NCI-H1694 (cell line): ENCODE measurements at places on chromosomes 12 and 14.

DNA sequence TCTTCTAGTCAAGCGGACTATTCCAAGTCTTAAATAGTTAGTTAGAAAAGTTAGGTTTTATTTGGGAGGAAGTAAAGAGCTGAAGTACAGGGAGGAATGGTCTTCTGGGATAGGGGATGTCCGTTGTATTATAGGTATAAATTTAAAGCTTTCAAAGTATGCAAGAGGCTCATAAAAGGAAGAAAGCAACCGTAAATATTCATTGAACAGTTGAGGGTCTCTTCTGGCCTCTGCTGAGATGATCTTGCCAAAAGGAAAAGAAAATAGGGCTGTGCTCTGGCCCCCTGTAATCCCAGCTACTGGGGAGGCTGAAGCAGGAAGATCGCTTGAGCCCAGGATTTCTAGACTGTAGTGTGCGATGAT is 377 bp upstream of the TIMELESS start:
- DNase-seq, result no peak

DNA sequence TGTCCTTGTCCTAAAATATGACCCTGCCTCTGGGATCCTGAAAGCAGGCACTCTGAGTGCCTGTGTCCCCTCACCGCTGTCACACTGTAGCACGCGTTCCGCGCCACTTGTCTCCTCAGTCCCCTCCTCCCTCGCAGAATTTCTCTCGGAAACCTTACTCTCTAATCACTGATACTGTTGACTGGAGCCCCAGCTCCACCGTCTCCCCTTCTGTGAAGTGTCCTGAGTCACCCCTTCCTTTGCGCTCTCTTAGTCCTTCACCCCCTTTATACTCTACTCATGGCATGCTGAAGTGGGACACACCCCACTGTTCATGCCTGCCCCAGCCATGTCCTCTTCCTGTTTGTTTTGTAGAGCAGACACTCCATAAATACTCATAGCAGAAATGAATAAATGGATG is 104.7 kb downstream of the ZNF664 start:
- no peak for DNase-seq

DNA sequence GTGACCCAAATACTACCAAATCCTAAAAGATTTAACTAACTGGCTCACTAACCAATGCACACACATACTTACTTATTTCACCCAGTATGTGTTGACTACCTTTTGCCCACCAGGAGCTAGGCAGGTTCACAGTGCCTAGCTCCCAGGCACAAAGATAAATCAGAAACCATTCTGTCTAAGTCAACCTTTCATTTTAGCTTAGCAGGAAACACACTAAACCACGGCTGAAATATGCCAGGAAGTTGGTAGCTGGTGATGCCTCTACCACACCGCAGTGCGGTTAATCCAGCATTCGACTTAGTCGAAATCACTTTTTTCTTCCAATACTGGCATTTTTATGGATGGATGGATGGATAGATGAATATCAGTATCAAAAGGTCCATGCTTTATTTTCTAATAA is 597.7 kb downstream of the DIO2 start:
- DNase-seq, result no peak

- DNase-seq, result no peak
These were observed 166.6 kb downstream of the PIWIL1 start for GRCh38 chr12:130504110-130504839.

GRCh38 chr12:4489556-4489955 is 43.9 kb upstream of the FGF6 start:
- no peak for DNase-seq

GRCh38 chr12:40792792-40793386 is 100.7 kb downstream of the CNTN1 start:
- no peak for DNase-seq

- no peak for DNase-seq
These were observed 66.0 kb upstream of the DDX11 start for GRCh38 chr12:31007636-31008175.

- DNase-seq, result no peak
These were observed 184.4 kb upstream of the SLC38A2 start for GRCh38 chr12:46556819-46557524.

- no peak for DNase-seq
These were observed 23.3 kb downstream of the OR10G3 start for GRCh38 chr14:21556378-21557083.

DNA sequence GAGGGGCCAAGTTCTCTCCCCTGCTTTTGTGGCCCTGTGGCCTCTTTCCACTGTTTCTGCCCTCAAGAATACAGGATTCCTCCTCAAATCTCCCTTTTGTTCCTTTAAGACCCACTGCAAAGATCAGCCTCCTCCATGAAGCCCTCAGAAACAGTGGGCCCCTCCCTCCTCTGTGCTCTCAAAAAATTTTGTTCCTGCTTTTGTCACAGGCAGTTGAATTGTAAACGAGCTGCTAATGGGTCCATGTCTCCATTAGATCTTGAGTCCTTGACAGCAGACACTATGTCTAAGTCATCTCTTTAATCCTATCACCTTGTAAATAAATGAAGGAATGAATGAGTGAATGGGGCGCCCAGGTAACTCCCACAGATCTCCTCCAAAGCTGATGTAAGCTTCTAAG is 175.2 kb downstream of the ESRRB start:
- DNase-seq, result no peak

DNA sequence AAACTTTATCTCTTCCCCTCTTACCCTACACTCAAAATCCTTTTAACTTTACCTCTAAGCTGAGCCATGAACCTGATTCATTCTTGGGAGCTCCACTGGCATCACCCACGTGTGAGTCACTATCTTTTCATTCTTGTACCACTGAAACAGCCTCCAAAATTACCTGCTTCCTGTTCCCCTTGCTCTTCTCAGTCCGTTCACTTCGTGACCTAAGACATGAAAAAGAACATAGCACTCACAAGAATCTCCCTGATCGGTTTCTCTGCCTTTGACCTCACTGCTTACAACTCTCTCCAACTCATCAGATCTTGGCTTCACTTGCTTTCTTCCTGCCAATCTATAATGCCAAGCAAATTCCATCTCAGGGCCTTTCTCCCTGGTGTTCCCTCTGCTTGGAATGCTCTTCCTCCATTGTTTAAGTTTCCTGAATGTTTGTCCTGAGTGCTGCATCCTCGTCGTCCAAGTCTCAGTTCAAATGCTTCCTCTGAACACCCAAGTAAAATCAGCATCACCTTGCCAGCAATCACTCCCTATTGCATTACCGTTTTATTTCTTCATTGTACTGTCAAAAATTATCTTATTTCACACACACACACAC is 9.2 kb downstream of the GLIPR1 start:
- DNase-seq, result no peak

DNA sequence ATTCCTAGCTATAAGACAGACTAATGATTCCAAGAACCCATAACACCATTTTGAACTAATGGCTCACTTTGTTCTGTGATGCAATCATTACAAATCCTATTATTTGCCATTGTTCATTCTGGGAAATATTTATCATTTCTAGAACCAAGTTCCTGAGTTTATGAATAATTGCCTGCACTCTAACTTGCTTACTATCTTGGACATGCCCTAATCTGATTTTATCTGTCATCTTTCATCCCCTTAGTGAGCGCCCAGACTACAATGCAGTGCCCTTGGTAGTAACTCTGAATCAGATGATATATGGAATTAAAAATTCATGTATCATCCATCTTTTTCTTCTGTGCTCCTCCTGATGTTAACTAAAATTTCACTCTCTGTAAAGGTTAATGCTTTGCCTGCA is 703.1 kb upstream of the MDGA2 start:
- no peak for DNase-seq
